Fibroblast of skin of scalp (primary cell): ENCODE measurements at places on chromosomes 5 and 9.

- DNase-seq = no peak
These were observed 25.8 kb downstream of the LPCAT1 start for GRCh38 chr5:1497795-1498622.

DNA sequence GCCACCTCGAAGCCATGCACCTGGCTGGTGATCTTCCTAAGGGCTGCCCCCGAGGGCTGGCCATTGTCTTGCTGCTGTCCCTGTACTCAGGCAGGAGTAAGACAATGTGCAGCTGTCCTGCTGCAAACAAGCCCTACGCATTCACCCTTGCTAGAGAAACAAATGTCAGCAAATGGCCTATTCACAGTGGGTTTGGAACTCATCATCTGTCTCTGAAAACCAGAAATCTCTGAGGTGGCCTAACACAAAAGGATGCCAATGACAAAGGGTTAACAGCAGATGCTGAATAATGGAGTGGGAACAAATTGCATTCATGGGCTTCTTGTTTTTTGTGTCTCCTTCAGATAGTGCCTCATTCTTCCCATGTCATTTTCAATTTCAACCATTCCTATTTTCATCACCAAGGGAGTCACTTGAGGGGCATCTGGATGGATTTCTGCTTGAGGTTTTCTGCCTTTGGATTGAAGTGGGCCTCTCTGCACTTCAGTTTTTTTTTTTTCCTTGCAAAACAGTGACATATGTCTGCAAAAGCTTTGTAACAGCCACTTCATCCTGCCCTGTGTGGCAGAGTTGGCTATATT, 261.6 kb upstream of the VLDLR start:
- DNase-seq = no peak

GRCh38 chr5:75435096-75435495, 76.3 kb downstream of the CERT1 start:
- peak; percentile 52 for DNase-seq

- DNase-seq = no peak
These were observed 64.2 kb upstream of the STK32A start for GRCh38 chr5:147170603-147171002.

DNA sequence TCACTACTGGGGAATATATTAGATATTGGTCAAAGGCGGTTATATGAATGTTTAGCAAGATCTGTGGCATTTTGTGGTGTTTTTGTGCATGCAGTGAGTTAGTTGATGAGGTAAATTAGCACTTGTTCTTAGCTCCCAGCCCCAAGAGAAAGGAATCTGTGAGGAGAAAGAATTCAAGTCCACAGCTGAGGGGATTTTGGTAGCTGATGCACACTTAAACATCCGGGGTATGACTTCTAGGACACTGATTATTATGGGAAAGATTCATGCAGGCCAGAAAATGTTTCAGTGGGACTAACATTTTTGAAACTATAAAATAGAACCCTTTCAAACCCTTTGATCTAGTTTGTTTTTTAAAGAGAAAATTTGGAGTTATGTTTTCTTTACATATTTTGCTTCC, 118.2 kb upstream of the RPS23 start:
- DNase-seq = peak; percentile 69

- peak; percentile 37 for DNase-seq
These were observed 171.3 kb downstream of the SLC28A3 start for GRCh38 chr9:84169240-84169639.

- DNase-seq = no peak
These were observed 230.0 kb upstream of the EFNA5 start for GRCh38 chr5:107900721-107901120.

DNA sequence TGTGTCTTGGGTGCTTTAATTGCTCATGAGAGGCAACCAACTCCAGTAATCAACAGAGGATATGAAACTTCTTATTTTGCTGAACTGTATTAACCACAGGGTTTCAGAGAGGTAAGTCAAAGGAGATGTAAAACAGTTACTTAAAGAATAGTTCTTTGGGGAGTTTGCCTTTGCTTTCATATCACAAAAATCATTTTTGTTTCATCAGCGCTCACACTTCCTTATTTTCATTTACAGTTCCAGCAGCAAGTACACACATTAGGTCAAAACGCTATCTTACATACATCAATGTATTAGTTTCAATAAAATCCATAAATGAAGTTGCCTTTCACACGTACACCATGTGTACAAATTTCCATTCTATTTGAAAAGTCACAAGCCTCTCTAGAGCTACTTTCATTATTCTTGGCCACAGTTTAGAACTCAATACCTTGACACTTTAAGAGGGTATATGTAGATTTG, 50.1 kb downstream of the ST8SIA4 start:
- DNase-seq = no peak

DNA sequence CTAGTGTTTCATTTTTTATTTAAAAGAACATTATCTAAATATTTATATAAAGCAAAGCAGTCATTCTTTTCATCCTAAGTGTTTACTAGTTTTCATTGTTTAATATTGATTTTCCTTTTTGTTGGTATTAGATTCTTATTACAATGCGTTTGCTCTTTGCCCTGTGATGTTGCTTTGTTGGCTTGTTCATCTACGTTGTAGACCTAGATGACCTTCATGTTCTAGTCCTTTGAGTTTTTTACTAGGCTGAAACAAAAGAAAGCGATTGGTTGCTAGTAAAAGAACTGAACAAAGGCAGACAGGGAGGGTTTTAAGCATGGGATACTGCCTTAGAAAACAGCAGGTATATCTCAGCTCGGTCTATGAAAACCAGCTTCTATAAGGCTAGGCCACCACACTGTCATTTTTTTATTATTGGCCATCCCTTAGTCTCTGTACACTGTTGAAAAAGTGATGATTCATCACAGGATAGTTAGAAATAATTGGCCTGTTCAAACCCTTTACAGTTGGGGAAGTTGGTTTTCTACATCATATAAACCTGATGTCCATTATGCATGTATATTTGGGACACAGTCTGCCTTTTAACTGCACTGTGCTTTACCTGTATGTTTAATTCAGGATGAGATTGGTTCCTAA, 119.0 kb downstream of the ZCCHC7 start:
- DNase-seq = no peak

GRCh38 chr9:101201630-101202029, 173.1 kb downstream of the PLPPR1 start:
- no peak for DNase-seq

GRCh38 chr9:133729617-133730281, 8.4 kb downstream of the SARDH start:
- no peak for DNase-seq

- peak; percentile 22 for DNase-seq
These were observed 138.8 kb downstream of the LIFR start for GRCh38 chr5:38417658-38418017.
